ENCODE measurements at places on chromosomes 7 and 10.

GRCh38 chr7:54544527-54545240 is 2.5 kb downstream of the VSTM2A start:
- DNase-seq, result no peak

GRCh38 chr10:125953778-125954385 is 57.5 kb downstream of the FANK1 start:
- DNase-seq, result no peak

DNA sequence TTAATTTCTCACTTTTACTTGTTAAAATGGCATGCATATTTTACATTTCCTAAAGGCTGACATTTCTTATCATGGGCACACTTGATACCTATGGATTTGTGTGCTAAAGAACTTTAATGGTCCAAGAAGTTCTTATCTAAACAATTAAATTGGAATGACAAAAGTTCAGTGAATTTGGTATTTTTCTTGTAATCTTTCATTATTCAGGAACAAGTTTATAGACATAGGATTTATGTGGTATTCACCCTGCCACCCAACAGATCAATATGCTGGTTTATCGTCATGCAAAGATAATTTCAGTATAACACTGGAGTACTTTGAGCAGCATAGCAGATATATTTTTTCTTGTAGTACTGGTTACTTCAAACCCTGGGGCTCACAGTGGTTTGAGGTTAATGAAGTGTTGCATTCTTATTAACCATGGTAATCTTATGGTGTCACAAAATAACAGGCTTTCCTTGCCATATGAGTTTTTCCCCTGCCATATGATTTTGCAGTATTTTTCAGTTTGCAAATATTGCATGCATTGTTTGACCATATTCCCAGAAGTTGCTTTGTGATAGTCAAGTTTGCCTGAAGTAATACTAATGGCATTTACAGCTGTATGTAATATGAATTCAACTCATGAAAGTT is 148.8 kb downstream of the PPP1R9A start:
- DNase-seq, result no peak

GRCh38 chr7:47591655-47592572 is 10.0 kb upstream of the TNS3 start:
- no peak for DNase-seq

DNA sequence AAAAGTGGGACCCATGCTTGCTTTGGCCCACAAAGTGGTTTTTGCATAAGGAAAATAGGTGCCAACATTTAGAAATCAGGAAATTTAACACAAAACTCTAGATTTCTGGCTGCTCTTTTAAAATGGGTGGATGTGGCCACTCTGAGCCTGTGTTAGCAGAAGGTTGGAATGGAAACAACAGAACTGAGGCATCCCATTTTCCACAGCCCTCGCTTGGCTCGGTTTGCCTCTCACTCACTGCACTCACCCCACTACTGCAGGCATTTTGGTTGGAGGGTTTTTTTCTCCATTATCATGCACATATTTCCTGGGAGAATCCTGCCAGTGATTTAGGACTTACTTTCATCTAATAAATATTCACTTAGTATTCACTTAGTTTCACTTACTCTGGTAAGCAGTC is 178.9 kb downstream of the BICC1 start:
- DNase-seq, result no peak

Data from AML-193 (cell line).